HCT116 (cell line): ENCODE measurements at places on chromosomes 1 and 21. TPM values are rescaled to one million over a fixed set of nuclear protein-coding genes. Genes with fewer than 3 reads are reported as not detected.

DNA sequence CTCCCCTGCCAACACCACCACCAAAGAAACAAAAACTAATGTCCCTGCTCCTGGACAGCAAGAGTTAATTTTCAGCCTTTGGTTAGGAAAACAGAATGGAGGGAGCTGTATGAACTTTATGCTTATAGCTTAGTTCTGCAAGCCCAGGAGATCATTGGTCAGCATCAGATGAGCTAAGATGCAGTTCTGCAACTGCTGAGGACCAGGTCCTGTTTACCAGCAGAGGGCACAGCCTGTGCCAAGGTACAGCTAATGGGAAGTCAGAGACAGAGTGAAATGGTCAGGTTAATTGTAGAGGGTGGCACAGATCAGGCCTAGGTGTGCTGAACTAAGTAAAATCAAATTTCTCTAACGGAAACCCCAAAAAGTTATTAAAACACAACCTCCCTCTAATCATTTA is 161.3 kb downstream of the ROR1 start:
- DNase-seq, result no peak

GRCh38 chr1:234989019-234989418 is 139.6 kb downstream of the TOMM20 start:
- no peak for DNase-seq

GRCh38 chr1:151958959-151959358 is 34.7 kb downstream of the S100A10 start:
- no peak for DNase-seq

- no peak for DNase-seq
Observed at GRCh38 chr21:36097427-36098181, 27.8 kb downstream of the CBR1 start.

HJV gene
- not detected for total RNA-seq

CD84 gene
- 0.02 TPM for total RNA-seq

- no peak for DNase-seq
Observed at GRCh38 chr1:68918563-68918962, 421.7 kb upstream of the DEPDC1 start.

- DNase-seq, result no peak
Observed at GRCh38 chr1:231923491-231924041, 297.0 kb downstream of the DISC1 start.

DNA sequence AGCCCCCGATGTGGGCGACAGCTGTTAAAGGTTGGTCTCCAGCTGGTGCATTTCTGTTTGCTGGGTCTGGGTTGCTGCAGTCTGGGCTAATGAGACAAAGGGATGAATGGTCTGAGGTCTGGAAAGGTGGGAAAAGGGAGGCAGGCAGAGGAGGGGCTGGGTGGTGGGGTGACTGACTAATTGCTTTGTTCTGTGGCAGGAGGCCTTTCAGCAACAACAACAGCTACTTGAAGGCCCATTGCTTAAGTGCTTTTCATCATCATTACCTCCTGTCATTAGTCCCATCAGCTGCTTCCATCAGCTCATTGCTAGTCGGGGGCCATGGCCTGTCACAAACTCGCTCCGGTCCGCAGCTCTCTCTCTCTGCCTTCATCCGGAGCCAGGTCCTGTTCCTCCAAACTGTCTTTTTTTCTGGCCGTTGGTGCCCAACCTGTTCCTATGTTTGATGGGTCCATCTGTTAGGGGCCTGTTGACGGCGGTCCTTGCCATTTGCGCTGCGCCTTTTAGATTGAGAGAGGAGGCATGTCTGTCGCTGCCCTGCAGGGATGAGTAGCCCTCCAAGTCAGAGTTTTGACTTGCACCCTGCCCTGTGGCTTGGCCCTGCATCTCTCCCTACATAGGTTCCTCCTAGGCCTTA is 105.6 kb upstream of the PLXNA2 start:
- no peak for DNase-seq

- DNase-seq, result no peak
Observed at GRCh38 chr1:231557411-231557810, 28.9 kb downstream of the TSNAX start.

DNA sequence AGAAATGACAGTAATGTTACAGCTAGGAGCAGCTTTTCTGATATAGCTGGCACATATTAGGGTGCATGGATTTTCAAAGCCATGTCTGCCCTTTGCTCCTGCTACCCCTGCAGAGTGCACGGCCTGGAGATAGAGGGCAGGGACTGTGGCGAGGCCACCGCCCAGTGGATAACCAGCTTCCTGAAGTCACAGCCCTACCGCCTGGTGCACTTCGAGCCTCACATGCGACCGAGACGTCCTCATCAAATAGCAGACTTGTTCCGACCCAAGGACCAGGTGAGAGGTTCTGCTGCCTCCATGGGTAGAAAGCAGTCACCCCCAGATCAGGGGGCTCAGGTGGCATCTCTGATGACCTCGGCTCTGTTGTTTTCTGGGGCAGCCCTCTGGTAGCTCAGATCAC is 9.8 kb downstream of the MTARC1 start:
- no peak for DNase-seq

KCNAB2 gene
- total RNA-seq, result 18.1 TPM

SNRPE gene
- 288 TPM for total RNA-seq

DNA sequence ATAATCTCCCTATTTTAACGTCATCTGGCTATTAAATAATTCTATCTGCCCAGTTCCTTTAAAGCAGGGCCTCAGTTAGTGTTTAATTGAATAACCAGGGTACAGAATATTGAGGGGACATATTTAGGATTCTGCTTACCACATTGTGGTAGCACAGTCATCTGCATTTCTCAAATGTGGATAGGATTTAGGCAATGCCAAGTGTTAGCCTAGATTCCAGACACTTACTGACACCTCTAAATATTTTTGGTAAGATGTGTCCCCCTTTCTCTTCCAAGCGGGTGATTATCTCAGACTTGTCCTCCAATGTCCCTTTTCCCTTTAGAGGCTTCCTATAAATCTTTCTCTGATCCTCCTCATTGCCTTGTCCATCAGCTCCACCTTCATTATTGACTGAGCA is 160.8 kb upstream of the HOOK1 start:
- no peak for DNase-seq

TMCO4 gene
- 12.7 TPM for total RNA-seq

CD247 gene
- total RNA-seq, result 0.57 TPM

KCTD3 gene
- 46.7 TPM for total RNA-seq

SLAMF9 gene
- not detected for total RNA-seq

C1QB gene
- total RNA-seq, result 0.32 TPM

- DNase-seq, result no peak
Observed at GRCh38 chr1:81192647-81193642, 607.8 kb upstream of the ADGRL2 start.

- peak; percentile 88 for DNase-seq
Observed at GRCh38 chr1:228486596-228487335, 416 bp upstream of the RNF187 start.

GRCh38 chr1:10598389-10598702 is 123.6 kb downstream of the PEX14 start:
- DNase-seq, result no peak

- DNase-seq, result no peak
Observed at GRCh38 chr1:231982871-231983587, 356.4 kb downstream of the DISC1 start.

- DNase-seq, result no peak
Observed at GRCh38 chr1:18126616-18127015, 19.0 kb downstream of the IGSF21 start.

DENND2C gene
- 3.6 TPM for total RNA-seq

GSTM3 gene
- 0.39 TPM for total RNA-seq

DNA sequence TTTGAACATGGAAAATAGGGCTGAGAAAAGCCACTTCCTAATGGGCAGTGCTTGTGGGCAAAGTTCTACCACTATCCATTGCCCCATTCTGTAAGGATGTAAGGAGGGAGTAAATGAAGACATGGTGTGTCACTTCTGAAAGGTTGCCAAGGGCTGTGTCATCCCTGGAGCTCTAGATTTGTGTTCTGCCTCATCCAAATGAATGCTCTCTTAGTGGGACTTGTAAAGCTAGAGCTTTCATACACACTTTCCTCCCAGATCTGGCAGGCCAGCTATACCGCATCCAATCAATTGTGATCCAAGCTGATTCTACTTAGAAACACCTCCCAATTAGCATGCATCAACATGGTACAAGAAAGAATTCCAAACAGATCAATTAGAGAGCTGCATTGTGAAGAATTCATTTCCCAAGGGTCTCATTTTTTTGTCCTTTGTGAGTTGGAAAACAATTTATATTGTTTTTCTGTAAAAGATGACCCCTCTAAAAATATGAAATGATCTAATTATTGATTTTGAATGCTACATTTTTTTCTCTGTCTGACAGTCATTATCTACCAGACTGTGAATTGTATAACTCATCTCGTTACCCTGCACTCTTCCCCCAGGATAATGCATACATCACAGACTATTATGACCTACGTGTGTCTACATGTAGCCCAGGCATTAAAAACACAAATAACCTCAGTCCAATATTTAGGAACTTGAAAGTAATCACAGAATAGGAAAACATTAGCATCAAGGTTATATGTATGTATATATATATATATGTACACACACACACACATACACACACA is 117.1 kb upstream of the DUSP10 start:
- no peak for DNase-seq

GRCh38 chr21:35128536-35128935 is 79.4 kb upstream of the RUNX1 start:
- DNase-seq, result no peak

- DNase-seq, result peak; percentile 21
Observed at GRCh38 chr1:99737016-99737415, 29.4 kb downstream of the FRRS1 start.

GRCh38 chr1:167995038-167995437 is 58.2 kb upstream of the MPC2 start:
- DNase-seq, result no peak

DNA sequence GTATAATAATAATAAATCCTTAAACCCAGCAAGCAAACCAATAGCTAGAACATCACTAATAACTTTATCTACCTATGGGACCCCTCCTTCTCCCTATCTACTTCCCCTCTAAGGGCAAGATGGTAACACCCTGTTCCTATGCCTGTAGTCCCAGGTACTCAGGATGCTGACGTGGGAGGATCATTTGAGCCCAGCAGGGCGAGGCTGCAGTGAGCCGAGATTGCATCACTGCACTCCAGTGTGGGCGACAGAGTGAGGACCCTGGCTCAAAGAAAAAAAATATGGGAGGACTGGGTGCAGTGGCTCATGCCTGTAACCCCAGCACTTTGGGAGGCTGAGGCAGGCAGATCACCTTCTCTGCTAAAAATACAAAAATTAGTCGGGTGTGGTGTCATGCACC is 143.1 kb upstream of the SLC45A1 start:
- no peak for DNase-seq

GRCh38 chr1:207128336-207128921 is 24.4 kb downstream of the C4BPA start:
- no peak for DNase-seq

GRCh38 chr1:6688757-6689156 is 12.9 kb downstream of the DNAJC11 start:
- DNase-seq, result no peak

DNA sequence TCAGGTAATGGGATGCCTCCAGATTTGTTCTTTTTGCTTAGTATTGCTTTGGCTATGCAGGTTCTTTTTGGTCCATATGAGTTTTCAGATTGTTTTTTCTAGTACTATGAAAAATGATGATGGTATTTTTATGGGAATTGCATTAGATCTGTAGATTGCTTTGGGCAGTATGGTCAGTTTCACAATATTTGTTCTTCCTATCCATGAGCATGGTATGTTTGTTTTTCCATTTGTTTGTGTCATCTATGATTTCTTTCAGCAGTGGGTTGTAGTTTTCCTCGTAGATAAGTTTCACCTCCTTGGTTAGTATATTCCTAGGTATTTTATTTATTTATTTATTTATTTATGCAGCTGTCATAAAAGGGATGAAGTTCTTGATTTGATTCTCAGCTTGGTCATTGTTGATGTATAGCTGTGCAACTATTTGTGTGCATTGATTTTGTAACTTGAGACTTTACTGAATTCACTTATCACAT is 103.9 kb upstream of the DNAH14 start:
- DNase-seq, result no peak

- DNase-seq, result no peak
Observed at GRCh38 chr1:4150262-4150661, 250.2 kb upstream of the C1orf174 start.

- DNase-seq, result no peak
Observed at GRCh38 chr21:41168391-41169257, 664 bp downstream of the BACE2 start.

TMEM201 gene
- 27.6 TPM for total RNA-seq

DNA sequence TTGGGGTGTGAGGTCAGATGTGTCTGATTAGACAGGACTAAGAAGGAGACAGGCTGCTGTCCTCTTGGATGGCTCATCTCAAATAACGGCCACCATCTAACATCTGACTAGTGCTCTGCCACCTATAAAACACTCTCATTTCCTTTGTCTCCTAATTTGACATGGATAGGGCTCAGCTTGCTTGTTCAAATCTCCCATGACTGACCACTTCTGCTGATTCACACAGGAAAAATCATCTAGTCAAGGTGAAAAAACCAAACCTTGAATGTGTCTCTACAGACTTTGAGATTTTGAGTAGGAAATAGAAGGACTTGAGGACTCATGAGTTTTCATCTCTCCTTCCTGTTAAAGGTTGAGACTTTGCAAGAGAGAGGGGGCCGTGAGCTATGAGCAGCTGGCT is 150.6 kb downstream of the IER5 start:
- no peak for DNase-seq

GRCh38 chr1:204283711-204284651 is 70.2 kb upstream of the GOLT1A start:
- no peak for DNase-seq

GRCh38 chr1:100791586-100791985 is 72.0 kb downstream of the VCAM1 start:
- no peak for DNase-seq

DNA sequence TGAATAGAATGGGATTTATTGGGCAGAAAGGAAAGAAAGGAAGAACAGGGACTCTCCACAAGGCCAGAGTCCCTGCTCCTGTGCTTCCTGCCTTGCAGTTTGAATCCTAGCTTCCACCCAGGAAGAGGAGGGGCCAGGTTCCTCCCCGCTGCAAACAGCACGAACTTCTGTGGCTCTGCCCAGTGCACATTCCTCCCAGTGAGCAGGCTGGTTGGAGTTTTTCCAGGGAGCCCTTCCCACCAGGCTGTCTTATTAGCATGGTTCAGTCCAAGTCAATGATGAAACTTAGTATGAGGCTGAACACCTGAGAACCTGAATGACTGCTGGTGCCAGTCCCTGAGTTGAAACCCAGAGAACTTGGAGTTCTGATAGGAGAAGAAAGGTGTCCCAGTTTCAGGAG is 247.2 kb downstream of the DUSP10 start:
- peak; percentile 19 for DNase-seq

S100A14 gene
- total RNA-seq, result 252 TPM
